Breast epithelium (tissue), 4 donors: ENCODE measurements at places on chromosomes 3 and 15. TPM values are rescaled to one million over a fixed set of nuclear protein-coding genes. Genes with fewer than 3 reads are reported as not detected.
A peak's percentile ranks its signal among the peaks of the same experiment; 100 is the strongest.

The SNX22 gene
- total RNA-seq = 0.98 TPM

The IFT57 gene
- 68.5 TPM for total RNA-seq

The XCR1 gene
- total RNA-seq = under 0.01 TPM

GRCh38 chr15:39855400-39855799 lies 64.7 kb downstream of the GPR176 start:
- no peaks in the 10 kb centered on the region for H3K27me3 ChIP-seq
- H3K4me1 ChIP-seq = no peaks in the 10 kb centered on the region
- DNase-seq = no peak

DNA sequence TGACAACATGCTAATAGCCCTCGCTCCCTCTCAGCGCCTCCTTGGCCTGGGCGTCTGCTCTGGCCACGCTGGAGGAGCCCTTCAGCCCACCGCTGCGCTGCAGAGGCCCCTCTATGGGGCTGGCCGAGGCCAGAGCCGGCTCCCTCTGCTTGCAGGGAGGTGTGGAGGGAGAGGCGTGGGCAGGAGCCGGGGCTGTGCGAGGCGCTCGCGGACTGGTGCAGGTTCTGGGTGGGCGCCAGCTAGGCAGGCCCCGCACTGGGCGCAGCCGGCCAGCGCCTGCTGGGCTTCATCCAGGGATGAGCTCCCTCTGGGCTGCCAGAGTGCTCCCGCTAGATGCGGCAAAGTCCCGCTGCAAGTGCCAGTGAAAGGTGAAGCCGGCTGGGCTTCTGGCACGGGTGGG lies 21.0 kb upstream of the DNAJC13 start:
- no peaks in the 10 kb centered on the region for H3K36me3 ChIP-seq
- no peaks in the 10 kb centered on the region for H3K4me1 ChIP-seq
- DNase-seq = no peak
- H3K4me3 ChIP-seq = no peak overlapping the region

- no peaks in the 10 kb centered on the region for H3K36me3 ChIP-seq
- no peak overlapping the region for H3K27ac ChIP-seq
- no peak for DNase-seq
- H3K4me3 ChIP-seq = no peak overlapping the region
Measured at GRCh38 chr15:96217983-96218382, 112.5 kb upstream of the NR2F2 start.

GRCh38 chr3:62638316-62638715 lies 236.9 kb downstream of the CADPS start:
- no peaks in the 10 kb centered on the region for H3K4me1 ChIP-seq
- no peak for DNase-seq
- H3K27ac ChIP-seq = no peak overlapping the region
- no peak overlapping the region for H3K4me3 ChIP-seq

- no peaks in the 10 kb centered on the region for H3K27me3 ChIP-seq
- no peaks in the 10 kb centered on the region for H3K4me1 ChIP-seq
- H3K4me3 ChIP-seq = no peak overlapping the region
Measured at GRCh38 chr3:110542552-110543150, 529.0 kb upstream of the NECTIN3 start.

DNA sequence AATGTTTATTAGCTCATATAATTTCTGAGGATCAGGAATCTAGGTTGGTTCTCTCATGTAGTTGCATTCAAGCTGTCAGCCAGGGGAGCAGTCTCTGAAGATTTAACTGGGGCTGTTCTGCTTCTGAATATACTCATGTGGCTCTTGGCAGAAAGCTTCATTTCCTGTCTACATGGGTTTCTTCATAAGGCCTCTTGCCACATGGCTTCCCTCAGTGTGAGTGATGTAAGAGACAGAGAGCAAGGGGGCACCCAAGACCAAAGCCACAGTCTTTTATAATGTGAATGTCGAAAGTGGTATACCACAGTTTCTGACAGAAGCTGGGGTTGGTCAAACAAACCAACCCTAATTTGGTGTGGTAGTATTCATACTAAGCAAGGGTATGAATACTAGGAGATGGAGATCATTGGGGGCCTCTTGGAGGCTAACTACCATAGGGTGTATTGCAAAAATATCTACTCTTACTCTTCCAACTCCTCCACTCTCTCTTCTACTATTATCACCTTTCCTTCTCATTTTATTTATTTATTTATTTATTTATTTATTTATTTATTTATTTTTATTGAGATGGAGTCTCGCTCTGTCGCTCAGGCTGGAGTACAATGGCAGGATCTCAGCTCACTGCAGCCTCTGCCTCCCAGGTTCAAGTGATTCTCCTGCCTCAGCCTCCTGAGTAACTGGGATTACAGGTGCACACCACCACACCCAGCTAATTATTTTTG lies 123.8 kb downstream of the B3GALNT1 start:
- H3K27ac ChIP-seq = no peak overlapping the region
- no peaks in the 10 kb centered on the region for H3K27me3 ChIP-seq
- DNase-seq = no peak
- H3K36me3 ChIP-seq = no peaks in the 10 kb centered on the region
- no peaks in the 10 kb centered on the region for H3K4me1 ChIP-seq

DNA sequence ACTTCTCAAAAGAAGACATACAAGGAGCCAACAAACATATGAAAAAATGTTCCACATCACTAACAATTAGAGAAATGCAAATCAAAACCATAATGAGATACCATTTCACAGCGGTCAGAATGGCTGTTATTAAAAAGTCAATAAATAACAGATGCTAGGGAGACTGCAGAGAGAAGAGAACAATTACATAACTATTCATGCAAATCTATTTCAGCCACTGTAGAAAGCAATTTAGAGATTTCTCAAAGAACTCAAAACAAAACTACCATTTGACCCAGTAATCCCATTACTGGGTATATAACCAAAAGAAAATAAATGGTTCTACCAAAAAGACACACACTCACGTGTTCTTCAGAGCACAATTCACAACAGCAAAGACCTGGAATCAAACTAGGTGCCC lies 116.3 kb downstream of the VPS13C start:
- no peak overlapping the region for H3K4me3 ChIP-seq
- H3K27ac ChIP-seq = no peak overlapping the region
- H3K4me1 ChIP-seq = no peaks in the 10 kb centered on the region
- no peaks in the 10 kb centered on the region for H3K36me3 ChIP-seq

- H3K4me1 ChIP-seq = no peaks in the 10 kb centered on the region
- H3K4me3 ChIP-seq = no peak overlapping the region
- no peaks in the 10 kb centered on the region for H3K27me3 ChIP-seq
- H3K27ac ChIP-seq = peak overlapping the region; percentile 50
- DNase-seq = no peak
Measured at GRCh38 chr3:37955918-37956707, 34.5 kb upstream of the VILL start.

- DNase-seq = no peak
- H3K4me3 ChIP-seq = no peak overlapping the region
- no peaks in the 10 kb centered on the region for H3K36me3 ChIP-seq
- no peak overlapping the region for H3K27ac ChIP-seq
- peaks cover 3% of the 10 kb centered on the region for H3K4me1 ChIP-seq
Measured at GRCh38 chr15:33027306-33028035, 167.0 kb downstream of the FMN1 start.

- H3K4me1 ChIP-seq = no peaks in the 10 kb centered on the region
- no peak for DNase-seq
- no peaks in the 10 kb centered on the region for H3K36me3 ChIP-seq
Measured at GRCh38 chr3:32945136-32945535, 6.3 kb upstream of the CCR4 start.

DNA sequence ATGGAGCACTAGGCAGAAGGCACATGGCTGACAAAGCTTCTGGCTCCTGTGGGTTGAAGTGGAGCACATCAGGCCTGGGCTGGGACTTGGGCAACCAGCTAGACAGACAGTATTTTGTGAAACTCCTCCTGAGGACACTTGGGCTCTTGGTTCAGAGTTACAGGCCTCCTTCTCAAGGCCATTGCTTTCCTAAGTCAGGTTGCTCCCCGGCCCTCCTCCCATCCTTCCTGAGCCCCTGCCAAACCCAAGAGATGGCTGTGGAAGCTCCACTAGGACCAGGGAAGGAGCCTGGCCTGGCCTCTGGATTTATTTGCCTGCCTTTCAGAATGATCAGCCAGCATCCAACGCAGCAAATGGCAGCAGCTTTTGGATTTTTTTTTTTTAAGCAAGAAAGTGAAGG lies 56.3 kb downstream of the MAGEF1 start:
- no peak overlapping the region for H3K4me3 ChIP-seq
- peak overlapping the region; percentile 56 for H3K27ac ChIP-seq
- DNase-seq = no peak
- H3K36me3 ChIP-seq = no peaks in the 10 kb centered on the region
- no peaks in the 10 kb centered on the region for H3K27me3 ChIP-seq

DNA sequence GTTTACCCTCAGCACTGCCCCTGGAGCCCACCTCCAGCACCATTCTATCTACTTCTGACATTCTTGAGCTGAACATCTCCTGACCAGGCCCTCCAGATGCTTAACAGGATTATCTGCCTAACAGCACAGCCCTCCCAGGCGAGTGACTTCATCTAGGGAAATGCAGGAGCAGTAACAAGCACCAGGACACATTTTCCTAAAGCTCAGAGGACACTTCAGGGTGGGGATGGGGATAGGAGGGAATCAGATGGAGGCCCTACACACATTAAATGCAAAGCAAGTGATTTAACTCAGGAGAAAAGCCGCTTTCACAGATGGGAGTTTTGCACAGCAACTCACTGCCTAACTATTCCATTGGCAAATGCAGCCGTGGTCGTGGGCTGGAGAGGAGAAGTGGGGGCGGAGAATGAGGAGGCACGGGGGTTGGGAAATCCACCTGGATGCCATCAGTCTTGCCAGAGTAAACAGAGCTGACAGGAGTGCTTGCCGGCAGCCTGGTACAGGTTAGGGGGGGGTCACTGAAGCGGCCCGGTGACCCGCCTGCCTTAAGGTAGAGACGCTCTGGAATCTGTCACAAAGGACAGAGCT lies 21.3 kb upstream of the BNC1 start:
- no peaks in the 10 kb centered on the region for H3K4me1 ChIP-seq
- peak; percentile 35 for DNase-seq

DNA sequence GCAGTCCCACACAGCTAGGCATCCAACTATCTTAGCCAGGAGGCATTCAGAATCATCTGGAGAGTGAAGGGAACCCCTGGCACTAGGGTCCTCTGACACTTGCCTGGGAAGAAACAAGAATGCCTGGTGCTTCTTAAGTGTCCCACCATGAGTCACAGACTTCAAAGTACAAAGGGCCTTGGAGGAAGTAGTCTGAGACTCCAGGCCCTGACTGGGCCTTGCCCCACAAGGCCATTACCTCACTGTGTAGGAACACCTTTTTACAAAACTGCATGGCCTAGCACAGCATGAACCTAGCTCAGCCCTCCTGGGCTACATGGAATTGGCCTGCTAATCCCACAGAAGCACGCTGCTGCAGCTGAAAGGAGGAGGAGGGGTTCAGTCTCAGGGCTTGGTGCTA lies 104.5 kb upstream of the SLCO2A1 start:
- H3K27me3 ChIP-seq = no peaks in the 10 kb centered on the region
- no peaks in the 10 kb centered on the region for H3K4me1 ChIP-seq
- H3K36me3 ChIP-seq = no peaks in the 10 kb centered on the region
- no peak overlapping the region for H3K4me3 ChIP-seq
